ENCODE measurements at places on chromosomes 7 and 10. TPM values are rescaled to one million over a fixed set of nuclear protein-coding genes. Genes with fewer than 3 reads are reported as not detected.

GRCh38 chr10:71023704-71024283, 135.4 kb upstream of the PCBD1 start:
- DNase-seq, result no peak

DNA sequence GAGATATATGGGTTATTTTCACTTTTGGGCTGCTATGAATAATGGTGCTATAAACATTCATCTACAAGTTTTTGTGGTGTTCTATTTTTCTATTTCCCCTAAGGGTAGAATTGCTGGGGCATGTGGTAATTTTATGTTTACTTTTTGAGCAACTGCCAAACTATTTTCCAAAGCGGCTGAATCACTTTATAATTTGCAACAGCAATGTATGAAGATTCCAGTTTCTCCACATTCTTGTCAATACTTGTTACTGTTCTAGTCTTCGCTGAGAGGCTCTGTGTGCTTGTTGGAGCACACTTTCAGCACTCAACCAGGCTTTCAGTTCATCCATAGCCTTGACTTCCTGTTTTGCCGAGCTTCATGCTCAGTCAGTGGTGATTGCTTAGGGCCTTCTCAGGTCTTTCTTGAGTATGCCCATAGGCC, 39.0 kb downstream of the ADK start:
- DNase-seq, result no peak

DNA sequence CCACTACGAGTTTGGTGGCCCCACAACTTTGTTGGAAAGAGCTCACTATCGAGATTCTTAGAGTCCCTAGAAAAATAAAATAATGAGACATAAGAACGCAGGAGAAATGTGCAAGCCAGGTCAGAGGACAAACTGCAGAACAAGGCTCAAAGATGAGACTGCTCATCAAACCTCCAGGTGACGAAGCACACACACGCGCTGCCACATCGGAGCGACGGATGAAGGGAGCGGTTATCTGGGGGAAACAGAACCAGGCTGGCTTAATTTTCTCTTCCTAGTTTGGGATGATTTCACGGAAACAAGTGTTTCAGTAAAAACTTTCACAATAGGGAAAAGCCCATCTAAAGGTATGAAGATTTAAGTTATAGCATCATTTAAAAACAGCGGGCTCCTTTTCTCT, 231.3 kb downstream of the SFMBT2 start:
- no peak for DNase-seq

DNA sequence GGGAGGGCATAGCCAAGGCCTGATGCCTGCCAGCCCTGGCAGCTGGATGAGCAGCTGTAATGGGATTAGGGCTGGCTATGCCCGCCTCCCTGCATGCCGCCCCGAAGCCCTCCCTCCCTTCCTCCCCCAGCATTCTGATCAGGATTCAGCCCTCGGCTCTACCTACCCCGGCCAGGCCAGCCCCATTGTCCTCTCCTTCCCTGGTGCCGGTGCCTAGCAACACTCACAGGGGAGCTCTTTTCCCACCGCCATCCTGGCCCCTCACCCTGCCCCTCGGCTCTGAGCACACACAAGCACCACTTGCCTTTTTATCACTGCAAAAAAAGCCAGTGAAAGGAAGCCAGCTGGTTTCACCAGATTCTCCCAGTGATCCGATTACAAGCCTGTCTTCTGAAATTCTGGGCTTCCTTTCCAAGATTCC, 9.0 kb upstream of the ADCYAP1R1 start:
- DNase-seq, result no peak

DNA sequence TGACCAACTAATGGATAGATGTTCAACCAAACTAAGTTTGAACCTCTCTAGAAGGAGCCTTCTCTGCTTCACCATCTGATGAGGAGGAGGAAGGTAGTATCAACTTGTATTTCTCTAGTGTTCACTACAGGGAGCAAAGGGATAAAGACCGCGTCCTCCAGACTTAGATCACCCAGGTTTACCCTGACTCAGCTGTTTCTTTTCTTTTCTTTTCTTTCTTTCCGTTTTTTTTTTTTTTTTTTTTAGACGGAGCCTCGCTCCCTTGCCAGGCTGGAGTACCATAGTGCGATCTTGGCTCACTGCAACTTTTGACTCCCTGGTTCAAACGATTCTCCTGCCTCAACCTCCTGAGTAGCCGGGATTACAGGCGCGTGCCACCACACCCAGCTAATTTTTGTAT, 59.8 kb downstream of the C10orf105 start:
- DNase-seq, result no peak

- no peak for DNase-seq
Measured at GRCh38 chr7:6161463-6162330, 110.7 kb downstream of the CYTH3 start.

GRCh38 chr10:133123746-133124356, 36.1 kb downstream of the ADGRA1 start:
- no peak for DNase-seq

DNA sequence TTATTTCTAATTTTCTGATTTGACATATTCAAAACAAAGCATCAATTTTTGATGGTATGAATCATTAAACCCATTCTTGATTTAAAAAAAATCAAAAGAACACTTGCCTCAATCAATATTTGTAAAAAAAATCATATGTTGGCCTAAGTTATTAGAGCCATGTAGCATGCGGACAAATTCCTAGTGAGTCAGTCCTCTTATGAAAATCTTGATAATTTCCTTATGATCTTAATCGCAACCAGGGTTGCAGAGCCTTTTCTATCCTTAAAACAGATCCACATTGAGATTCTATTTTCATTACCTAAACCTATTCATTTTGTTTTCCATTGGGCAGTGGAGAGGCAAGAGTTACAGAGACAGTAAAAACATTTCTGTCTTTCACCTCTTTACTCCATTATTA, 203.2 kb downstream of the ARL4A start:
- DNase-seq, result no peak

GRCh38 chr7:70314221-70314620, 715.9 kb downstream of the AUTS2 start:
- no peak for DNase-seq

- DNase-seq, result no peak
Measured at GRCh38 chr10:12547301-12547771, 198.0 kb downstream of the CAMK1D start.

GNB2 gene
- 87.2 TPM for polyA plus RNA-seq

HOGA1 gene
- polyA plus RNA-seq, result 0.49 TPM

MEOX2 gene
- not detected for polyA plus RNA-seq

Measured in keratinocyte (primary cell).